ENCODE measurements at places on chromosomes 12 and 14.

DNA sequence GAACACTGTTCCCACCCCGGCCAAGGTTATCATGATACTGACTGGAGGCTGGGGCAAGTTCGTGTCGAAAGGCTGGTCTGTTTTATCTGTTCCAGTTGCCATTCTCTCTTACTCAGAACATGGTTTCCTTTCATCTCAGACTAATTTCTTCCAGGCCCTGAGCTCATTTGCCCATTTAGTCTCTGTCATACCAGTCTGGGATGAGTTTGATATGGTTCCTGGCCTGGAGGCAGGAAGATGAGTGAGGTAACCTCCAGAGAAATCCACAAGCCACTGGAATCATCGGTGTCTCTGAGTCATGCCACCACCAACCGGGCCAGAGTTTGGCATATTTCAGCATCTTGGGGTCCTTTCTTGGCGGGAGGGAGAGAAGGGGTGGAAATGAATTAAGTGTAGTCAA lies 114.7 kb downstream of the NTF3 start:
- DNase-seq: no peak

GRCh38 chr12:122106843-122107242 lies 28.3 kb downstream of the MLXIP start:
- DNase-seq: no peak

- DNase-seq: peak; percentile 39
Observed at GRCh38 chr12:104680070-104680469, 223.3 kb downstream of the CHST11 start.

- no peak for DNase-seq
Observed at GRCh38 chr14:90560991-90561390, 164.2 kb downstream of the CALM1 start.

DNA sequence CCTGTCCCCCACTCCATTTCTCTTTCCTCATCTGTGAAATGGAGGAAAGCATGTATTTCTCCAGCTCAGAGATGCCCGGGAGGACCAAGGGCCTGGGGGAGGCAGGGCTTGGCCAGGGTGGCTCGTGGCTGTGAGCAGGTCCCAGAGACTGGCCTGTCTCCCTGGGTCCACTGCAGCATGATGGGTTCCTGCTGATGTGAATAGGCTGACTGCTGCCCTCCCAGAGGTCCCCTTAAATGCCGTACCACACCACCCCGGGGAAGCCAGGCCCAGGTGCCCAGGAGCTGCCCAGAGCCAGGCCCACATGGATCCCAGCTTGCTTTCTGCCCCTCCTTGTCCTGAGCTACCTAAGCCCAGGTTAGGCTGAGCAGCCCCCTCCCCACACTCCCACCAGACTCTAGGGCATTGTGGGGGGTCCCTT lies 158.2 kb upstream of the C14orf180 start:
- DNase-seq: no peak

DNA sequence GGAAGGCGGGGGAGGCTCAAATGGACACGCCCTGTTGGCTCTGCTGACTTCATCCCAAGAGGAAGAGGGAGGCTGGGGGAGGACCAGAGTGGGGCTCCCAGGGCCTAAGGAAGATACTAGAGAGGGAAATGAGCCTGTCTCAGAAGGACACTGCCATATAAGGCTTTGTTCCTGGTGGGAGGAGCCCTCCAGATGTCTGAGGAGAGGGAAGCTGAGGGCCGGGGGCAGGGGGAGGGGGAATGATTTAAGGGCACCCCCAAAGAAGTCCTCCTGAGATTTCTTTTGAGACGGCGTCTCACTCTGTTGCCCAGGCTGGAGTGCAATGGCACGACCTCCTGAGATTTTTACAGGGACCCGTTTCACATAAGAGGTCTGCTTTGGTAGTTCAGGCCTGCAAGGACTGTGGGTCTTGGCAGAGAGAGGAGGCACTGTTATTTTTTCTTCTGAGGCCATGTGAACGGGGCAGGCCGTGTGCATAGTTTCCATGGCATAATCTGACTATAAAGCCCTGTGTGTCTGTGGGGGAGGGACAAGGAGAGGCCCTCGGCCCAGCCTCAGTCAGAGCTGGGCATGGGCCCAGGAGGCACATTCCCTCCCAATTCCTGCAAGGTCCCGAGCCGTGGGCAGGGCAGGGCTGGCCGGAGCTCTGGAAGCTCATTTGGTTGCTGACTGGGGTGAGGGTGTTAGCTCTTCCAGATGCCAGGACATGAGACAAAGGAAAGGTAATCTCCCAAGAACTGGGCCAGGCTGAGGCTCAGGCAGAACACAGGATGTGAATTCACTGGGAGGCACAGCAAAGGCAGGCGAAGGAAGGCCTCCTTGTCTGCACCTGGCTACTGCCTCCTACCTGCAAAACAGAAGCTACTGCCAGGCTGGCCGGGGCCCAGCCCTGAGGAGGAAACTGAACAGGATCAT lies 22.2 kb upstream of the PLEKHG3 start:
- no peak for DNase-seq

Measured in activated T-cell treated with anti-CD3 and anti-CD28 coated beads, Interleukin-2, amount 50 U/mL, for 48 hours (primary cell).